Activated CD4-positive, alpha-beta T cell treated with anti-CD3 and anti-CD28 coated beads for 48 hours (primary cell): ENCODE measurements at places on chromosomes 3 and 15.

- DNase-seq, result no peak
These were observed 41.6 kb downstream of the ACAN start for GRCh38 chr15:88844749-88845386.

GRCh38 chr3:187770224-187770623, 25.0 kb upstream of the BCL6 start:
- peak; percentile 50 for DNase-seq

DNA sequence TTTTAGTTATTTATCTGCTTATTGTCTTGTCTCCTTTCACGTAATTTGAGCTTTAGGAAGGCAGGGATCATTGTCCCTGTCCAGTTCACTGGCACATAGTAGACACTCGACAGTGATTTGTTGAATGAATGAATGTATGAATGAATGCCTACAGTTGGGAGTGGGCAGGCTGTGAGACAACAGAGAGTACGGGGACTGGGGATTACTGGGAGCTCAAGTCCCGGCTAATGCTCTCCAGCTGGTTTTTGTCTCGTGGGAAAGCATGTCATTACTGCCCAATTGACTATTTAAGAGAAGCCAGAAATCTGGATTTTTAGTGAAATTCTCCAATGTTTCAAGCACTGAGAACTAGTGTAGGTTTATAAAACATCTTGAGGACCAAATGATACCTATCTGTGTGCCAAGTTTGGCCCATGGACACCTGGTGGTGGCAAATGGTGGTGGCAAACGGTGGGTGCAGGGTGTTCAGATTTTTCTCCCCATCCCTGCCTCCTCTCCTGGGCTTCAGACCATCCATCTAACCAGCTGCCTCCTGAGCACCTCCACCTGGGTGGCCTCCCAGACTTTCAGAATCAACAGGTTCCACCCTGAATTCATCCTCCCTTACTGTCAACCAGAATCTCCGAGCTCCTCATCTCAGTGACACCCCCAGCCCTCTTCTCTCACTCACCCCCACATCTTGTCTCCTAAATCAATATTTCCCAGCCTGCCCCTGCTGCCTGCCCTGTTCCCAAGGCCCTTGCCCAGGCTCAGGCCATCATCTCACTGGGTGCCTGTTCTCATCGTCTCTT, 36.2 kb upstream of the TRH start:
- no peak for DNase-seq

DNA sequence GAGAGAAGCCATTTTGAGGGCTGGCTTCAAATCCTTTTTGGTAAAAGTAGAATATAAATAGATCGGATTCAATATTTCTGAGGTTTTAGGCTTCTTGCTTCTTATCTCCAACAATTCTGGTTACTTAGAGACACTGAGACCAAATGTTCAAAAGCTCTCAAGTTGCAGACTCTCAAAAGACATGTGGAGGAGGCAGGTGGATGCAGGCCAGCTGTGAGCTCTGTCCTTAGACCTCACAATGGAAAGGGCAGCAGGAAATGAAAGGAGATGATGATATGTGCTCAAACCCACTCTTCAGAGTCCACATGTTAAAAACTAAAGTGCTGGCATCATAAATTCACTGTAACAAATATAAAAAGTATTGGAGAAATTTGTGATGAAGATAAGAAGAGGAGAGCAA, 424.9 kb upstream of the ALCAM start:
- DNase-seq, result no peak

DNA sequence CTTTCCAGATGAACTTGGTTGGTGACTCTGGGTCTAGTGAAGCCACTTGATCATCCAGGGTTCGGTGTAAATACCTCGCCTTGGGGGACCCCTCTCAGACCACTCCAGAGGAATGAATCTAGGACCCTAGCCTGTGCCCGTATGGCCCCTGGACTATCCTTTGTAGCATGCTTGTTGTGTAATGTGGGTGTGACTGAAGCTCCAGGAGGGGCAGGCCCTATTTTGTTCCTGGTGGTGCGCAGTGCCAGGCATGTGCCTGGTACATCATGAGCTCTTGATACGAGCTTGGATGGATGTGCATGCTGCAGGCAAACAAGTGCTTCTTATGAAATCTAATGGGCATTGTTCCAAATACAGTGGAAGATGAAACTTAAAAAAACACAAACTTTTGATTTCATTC, 82.8 kb downstream of the EBLN2 start:
- DNase-seq, result no peak

DNA sequence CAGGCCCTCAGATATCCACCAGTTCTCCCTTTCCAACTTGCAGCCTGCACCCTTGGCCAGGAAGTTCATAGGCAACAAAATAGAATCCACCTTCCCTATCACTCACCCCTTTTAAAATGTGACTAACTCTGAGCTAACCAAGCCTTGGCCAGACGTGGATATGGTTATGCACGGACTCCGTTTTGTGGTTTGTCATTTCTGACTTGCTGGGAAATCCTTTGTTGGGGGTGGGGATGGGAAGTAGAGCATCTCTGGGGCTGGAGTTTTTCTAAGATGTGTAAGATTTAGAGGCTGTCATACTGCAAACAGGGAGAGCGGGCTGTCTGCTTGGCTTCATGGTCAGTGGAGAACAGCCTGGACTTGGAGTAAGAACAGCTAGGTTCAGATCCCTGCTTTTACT, 62.6 kb downstream of the SMAD3 start:
- DNase-seq, result peak; percentile 55

GRCh38 chr15:96766366-96766765, 435.9 kb downstream of the NR2F2 start:
- no peak for DNase-seq

DNA sequence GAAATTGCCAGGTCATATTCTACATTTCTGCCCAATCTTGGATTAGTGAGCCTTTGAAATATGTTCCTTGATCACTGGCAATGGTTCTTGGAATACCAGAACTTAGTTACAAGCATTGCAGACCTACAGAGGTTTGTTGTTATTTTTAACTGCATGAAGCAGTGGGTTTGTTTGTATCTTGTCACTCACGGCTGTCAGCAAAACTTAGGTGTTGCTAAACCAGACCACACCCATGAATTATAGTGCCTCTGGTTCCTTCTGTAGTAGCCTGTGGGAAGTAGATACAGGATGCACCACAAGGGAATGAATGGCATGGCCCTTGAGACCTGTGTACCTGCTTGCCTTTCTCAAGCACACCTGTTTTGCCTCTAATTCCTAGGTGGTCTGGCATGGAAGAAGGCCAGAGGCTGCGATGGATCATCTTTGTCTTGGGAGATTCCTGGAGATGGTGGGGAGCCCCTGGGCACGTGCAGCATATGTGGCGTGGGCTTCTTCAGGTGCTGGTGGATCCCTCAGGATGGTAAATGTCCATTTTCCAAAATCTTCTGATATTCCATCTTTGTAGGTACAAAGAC, 138.8 kb downstream of the SNRPN start:
- DNase-seq, result no peak

GRCh38 chr3:72309661-72310418, 524.9 kb upstream of the PROK2 start:
- no peak for DNase-seq

DNA sequence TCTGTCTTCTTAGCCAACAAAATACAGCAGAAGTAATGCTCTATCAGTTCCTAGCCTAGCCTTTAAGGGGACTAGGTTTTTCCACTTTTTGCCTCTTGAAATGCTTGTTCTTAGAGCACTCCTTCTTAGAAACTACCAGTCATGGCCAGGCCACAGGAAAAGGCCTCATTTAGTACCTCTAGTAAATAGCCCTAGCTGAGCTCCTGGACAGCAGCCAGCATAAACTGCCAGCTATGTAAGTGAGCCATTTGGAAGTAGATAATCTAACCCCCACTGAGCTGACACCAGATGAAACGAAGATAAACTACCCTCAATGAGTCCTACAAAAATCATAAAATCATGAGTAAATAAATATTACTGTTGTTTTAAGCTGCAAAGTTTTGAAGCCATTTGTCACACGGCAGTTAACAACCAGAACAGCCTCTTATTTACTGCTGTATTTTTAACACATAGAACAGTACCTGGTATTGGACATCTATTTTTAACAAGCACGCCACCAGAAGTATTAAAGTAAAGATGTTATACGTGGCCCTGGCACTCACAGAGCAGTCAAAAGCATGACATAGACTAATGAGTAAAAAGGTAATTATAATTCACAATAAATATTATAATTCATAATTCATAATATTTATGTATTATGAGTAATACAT, 12.0 kb downstream of the TBC1D5 start:
- DNase-seq, result no peak

DNA sequence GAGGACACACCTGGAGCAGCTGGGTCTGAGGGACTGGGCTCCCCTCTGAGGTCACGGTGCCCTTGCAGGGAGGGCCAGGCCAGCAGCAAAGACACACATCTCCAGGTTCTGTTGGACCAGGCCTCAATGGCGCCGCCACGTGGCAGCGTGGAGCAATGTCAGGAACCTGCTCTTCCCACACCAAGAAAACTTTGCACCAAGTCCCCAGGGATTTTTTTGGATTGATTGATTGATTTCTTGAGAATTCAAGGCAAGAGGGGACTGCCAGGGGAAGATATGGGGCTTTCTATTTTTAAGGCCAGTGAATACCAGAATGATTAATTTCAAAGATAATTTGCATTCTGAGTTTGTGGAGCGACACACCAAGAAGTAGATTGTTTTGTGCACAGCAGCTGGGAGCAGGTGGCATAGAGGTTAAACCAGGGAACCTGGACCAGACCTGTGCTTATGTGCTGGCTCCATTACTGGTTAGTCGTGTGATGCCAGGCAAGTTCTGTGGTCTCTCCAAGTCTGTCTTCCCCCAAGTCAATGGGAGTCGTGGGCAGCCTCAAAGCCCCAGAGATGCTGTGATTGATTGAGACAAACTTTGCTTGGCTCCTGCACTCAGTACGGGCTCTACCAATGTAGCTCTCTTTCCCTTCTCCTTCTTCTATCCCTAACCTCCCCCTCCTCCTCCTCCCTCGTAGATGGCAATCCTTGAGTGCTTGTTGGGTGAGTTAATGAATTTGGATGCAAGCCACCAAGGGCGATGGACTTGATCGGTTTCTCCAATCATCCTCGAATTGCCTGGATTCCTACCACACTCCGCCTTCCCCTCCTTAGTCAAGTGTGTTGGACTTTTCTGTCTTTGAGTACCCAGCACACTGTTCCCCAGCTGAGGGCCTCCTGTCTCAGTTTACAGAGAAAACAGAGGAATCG, 96.2 kb upstream of the TRPM1 start:
- peak; percentile 70 for DNase-seq

DNA sequence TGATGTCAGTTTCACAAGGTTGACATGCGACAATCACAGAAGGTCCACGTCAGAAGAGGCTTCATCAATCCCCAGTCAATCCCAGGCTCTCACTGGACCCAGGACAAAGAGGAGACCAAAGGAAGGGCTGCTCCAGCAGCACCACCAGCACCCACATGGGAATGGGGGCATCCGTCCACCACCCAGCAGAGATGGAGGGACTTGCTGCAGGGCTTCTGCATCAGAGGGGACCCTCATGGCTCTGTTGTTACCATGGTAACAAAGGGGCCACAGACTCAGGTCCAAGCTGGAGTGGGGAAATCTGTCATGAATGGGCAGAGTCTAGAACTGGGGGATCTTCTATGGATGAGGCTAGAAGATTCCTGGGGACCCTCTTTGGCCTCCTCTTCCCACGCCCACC, 13.1 kb downstream of the PLA2G4F start:
- no peak for DNase-seq

- DNase-seq, result no peak
These were observed 7.3 kb upstream of the CFAP91 start for GRCh38 chr3:119695480-119695879.

DNA sequence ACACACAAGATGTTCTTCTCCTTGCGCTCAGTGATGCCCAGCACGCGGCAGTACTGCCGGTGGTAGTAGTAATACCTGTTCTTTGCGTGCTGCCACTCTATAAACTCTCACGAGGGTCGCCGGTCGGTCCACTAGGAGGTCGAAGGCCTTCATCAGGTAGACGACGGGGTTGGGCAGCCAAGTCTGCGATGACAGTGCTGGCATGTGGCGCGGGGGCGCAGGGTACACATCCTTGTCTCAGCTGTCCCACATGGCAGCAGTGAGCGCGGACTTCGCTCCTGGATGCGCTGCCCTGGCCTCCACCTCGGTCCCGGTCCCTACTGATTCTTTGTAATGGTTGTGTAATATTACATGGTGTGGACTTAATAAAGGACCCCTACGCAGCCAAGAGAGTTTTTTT, 50.1 kb upstream of the CGNL1 start:
- DNase-seq, result no peak

GRCh38 chr3:78497021-78497420, 1270.8 kb downstream of the ROBO1 start:
- no peak for DNase-seq

GRCh38 chr15:100683434-100683833, 81.0 kb downstream of the ASB7 start:
- no peak for DNase-seq

DNA sequence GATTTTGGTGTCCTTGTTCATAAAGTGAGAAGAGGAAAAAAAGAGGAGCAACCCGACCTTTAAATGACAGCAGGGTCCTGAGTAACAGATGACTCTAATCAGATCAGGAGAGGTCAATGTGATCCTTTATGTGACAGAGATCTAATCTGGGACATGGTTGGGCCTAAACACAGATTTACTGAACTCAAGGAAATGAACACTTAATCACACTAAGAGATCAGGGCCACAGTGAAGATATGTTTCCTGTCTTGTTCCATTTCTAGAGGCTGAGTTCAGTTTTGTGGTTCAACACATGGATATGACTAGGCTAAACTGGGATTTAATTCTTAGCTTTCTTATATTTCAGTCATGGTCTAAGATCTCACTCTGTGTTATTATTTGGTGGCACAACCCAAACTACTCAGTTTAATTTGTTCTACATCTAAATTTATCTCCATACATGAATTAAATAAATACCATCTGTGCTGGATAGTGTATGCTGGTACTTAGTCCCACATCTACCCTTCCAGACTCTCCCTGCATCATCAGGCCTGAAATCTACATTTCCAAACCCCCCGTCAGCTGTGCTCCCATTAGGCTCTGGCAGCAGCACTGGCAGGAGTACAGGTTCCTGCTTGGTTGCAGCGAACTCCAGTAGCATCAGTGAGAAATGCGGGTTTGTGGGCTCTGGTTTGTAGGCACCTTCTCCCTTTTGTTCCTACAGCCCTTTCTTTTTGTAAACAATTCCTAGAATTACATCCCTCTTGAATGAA, 22.6 kb downstream of the SFMBT1 start:
- no peak for DNase-seq

- DNase-seq, result no peak
These were observed 19.8 kb downstream of the GHRL start for GRCh38 chr3:10272977-10273376.

DNA sequence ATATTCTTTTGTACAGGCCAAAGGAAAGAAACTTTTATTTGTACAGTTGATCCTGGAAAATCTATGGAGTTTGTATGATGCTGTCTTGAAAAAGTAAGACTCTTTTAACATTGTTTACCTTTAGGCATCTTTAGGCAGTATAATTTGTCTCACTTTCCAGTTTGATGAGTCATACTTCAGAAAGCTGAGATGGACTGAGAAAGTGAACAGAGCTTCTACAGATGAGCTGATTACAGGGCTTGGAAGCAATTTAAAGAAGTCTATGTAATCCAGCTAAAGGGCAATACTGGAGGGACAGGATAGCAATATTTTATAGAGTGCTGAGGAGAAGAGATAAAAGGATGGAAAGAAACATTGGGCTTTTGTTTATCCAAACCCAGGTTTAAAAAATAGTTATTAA, 123.5 kb upstream of the GOLGA6L4 start:
- no peak for DNase-seq

GRCh38 chr3:184655597-184655996, 56.3 kb downstream of the MAGEF1 start:
- DNase-seq, result no peak
